ENCODE measurements at places on chromosomes 7 and 10.

DNA sequence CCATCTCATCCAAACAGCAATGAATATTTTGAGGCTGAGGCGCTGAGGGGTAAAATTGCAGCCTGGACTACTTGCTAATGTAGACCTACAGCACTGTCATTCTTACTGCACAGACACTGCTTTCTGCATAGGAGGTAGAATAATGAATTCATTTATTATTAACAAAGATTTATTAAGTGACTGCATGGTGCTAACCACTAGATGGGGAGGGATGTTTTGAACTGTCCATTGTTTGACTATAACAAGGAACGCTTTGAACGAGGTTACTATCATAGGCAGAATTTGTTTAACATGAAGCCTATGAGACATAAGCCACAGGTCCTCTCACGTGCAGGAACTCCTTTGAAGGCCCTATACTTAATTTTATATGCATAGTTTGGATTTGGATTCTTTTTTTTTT, 143.8 kb downstream of the CFTR start:
- DNase-seq, result no peak

DNA sequence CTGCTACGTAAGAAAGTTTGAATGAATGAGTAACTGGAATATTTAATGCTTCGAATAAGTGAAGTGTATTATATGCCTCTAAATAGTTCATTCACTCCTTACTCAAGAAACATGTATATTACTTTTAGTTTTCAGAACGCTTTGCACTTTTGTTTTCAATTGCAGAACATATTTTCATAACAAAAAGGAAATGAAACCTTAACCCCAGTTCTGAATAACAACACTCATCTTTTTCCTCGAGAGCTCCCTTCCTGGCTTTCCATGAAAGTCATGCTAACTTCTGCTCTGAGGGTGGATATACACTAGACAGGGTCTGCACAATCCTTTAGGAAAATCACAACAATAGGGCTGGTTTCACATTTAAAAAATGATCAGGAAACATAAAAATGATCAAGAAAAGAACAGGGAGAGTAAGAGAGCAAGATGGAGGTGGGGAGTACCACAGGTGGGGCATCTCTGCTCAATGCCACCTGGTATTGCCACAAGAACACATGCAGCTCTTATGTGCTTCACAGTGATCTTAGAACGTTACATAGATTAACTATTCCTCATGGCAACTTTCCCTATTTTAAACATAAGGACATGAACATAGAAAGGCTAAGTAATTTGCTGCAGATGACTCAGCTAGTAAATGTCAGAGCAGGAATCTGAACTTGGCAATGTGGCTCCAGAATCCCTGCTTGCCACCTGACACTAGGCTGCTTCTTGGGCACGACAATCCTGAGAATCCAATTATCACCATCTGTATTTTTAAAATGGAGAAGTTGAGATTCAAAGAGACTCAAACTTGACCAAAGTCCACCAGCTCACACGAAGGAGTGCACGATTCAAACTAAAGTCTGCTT, 219.5 kb upstream of the AOAH start:
- no peak for DNase-seq

- no peak for DNase-seq
These were observed 7.3 kb upstream of the CRPPA start for GRCh38 chr7:16428672-16429071.

DNA sequence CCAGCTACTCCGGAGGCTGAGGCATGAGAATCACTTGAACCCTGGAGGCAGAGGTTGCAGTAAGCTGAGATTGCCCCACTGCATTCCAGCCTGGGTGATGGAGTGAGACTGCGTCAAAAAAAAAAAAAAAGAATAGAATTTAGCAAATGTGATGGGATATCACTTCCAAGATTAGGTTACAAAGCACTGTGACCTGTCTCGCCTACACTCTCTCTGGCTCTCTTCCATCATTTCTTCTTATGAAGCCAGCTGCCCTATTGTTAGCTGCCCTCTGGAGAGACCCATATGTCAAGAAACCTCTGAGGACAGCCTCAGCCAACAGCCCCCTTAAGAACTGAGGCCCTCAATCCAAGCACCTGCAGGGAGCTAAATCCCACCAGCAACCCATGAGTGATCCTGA, 28.2 kb downstream of the ARHGAP21 start:
- no peak for DNase-seq

DNA sequence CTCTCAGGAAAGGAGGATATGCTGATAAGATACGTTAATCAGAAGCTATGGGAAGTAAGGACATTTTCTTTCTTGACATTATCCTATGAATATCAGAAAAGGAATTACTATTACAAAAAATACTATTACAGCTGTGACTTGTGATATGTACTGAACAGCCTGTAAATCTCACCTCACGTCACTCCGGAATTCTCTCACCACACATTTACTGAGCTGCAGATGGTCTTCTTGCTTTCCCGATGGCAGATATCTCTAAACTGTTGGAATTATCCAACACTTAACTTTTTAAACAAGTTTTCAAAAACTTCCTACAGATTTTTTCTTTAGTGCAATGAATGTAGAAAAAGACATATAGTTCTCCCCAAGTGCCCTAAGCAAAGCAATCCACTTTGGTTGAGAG, 313.4 kb downstream of the GPR37 start:
- no peak for DNase-seq

DNA sequence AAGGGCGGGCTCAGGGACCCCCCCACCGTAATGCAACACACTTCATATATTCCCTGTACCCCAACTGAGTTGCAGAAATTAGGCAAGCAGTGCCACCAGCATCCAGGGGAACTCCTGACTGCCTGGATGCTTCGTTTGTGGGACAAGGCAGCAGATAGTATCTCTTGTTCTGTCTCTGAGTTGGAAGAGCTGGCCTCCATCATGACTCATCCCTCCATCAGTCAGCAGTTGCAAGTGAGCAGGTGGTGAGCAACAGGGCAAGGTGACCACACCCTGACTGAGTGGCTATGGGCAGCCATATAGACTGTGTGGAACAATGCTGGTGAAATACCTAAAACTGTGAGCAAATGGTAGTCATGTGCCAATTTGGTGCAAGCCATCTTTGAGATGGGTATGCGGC, 22.8 kb upstream of the ADAMTS14 start:
- no peak for DNase-seq

DNA sequence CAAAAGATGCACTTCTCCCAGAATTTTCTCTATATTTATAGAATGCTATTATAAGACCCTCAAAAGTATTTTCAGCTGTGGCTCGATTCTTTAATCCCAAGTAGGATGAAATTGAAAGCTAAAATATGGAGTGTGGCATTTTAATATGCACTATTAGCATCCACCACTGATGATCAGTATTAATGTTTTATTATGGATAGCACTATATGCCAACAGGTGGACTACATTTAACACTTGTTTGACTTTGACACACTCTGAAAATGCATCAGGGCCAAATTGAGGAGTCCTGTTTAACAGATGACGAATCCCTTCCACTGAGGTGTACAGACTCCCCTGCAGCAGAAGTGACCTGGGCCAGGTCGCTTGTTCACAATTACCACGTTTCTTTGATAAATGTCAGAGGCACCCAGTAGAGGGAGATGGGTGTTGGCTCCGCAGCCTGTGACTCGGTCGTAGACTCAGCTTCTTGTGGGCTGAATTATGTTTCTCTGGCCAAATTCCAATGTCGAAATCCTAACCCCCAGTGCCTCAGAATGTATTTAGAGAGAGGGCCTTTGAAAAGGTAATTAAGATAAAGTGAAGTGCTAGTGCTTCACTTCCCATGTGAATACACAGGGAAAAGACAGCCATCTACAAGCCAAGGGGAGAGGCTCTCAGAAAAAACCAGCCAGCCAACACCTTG, 48.1 kb downstream of the WIPF3 start:
- no peak for DNase-seq

DNA sequence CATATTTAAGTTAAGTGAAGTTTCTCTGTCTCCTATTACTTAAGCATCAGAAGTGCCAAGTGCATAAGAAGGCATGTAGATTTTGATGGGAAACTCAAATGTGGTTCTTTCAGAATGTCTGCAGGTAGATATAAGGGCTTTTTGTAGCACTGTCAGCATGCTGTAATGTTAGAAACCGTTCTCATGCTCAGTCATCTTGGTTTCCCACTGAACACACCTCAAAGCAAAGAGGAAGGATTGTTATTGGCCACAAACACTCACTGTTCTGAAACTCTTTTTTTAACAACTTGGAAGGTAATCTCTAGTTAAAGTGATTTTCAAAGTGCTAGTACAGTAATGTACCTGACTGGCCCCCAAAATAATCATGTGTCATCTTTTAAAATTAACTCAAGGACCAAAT, 126.0 kb downstream of the AASS start:
- no peak for DNase-seq

- DNase-seq, result no peak
These were observed 19.2 kb downstream of the PDK4 start for GRCh38 chr7:95577137-95577536.

DNA sequence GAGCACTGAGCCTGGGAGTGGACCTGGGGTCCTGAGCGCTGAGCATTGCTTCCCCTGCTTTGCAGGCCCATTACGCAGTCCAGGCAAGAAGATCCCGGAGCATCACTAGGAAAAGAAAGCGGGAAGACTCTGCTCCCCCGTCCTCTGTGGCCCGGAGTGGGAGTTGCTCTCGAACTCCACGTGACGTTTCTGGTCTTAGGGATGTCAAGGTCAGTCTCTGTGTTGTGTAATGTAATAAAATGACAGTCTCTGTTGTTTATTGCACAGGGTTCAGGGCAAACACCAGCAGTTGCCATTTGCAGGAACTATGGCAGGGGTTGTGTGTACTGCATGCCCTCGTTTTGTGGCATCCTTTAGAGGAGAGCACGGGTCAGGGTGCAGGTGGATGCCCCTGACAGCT, 10.0 kb downstream of the IDI2 start:
- no peak for DNase-seq

- DNase-seq, result no peak
These were observed 5.3 kb upstream of the CUZD1 start for GRCh38 chr10:122850705-122851640.

DNA sequence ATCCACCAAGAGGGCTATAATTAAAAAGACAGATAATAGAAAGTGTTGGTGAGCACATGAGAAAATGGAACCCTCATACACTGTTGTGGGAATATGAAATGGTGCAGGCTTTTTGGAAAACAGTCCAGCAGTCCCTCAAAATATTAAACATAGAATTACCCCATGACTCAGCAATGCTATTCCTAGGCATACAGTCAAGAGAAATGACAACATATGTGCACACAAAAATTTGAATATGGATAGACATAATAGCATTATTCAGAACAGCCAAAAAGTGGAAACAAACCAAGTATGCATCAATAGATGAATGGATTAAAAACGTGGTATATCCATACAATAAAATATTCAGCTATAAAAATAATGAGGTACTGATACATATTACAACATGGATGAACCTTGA, 64.5 kb upstream of the GDF10 start:
- no peak for DNase-seq

All from activated naive CD4-positive, alpha-beta T cell (primary cell).